ENCODE measurements at places on chromosomes 5 and 9.

- no peak for DNase-seq
These were observed 168.1 kb downstream of the SNCAIP start for GRCh38 chr5:122480146-122480545.

GRCh38 chr9:121447321-121447834 lies 52.3 kb downstream of the GGTA1 start:
- DNase-seq: no peak

DNA sequence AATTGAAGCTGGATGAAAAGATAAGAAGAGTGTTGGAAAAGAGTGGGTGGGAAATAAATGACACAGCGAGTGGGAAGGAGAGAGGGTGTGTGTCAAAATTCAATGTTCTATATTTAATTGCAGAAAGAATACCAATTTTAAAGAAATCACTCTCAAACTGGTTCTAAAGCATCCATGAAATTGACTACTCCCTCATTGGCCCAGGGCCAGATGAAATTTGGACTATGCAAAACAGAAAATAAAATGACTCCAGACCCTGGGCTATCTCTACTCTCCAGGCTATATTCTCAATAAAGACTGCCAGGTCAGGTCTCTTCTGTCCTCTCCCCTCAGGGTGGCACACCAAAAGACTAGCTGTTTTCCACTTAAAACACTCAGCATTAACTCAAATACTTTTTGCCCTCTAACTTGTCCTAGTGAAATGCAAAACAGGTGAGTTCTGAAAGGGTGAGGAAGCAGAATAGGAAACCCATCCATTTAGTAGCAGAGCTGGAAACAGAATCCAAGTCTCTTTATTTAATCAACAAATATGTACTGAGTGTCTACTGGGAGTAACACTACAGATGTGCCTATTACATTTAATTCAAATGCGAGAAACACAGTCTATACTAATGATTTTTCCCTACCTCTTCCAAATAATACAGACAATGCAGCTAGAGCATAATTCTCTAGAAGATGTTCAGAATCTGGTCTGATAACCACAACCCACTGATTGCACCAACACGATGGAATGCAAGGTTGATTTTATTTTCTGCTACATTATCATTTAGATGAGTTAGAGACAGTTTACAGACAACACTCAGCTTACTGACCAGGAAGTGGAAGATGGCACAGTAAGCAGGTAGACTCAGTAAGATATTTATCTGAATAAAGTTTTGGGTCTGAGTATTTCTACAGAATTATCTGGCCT lies 42.1 kb downstream of the EFCAB9 start:
- no peak for DNase-seq

DNA sequence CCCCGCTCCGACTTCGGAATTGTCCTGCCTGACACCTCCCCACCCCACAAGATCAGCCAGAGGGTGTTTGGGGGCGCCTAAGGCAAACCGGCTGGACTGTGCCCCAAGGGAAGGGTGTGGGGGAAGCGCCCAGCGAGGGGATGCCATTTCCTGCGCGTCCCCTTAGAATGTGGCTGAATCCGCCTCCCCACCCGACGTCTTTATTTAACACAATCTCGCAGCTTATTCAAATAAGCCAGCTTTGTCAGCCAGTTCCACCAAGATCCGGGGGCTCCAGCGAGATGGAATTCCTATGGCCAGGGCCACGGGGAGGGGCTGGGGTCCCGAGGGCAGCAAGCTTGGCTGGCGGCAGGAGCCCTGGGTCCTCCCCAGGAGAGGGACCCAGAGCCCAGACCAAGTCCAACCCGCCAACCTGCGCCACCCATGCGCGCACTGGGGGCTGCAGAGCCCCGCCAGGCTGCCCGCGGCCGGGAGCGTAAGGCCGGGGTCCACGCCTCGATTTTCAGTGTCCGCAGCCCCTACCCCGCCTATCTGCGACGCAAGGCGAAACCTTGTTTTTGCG lies 7.4 kb downstream of the IRX4 start:
- no peak for DNase-seq

DNA sequence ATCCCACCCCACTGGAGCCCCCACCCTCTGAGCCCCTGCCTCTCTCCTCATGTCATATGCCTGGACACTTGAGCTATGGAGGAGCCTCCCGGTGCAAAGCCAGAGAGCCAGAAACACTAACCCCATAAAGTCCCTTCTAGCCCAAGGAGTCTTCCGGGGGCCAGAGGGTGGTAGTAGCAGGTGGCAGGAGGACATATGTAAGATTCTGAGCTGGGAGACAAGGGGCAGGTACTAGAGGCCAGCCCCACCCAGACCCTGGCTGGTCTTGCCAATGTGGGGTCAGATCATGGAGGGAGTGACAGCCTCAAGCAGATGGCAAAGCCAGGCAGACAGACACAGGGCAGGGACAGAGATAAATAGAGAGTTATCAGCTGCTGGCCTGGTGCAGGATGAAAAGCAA lies 63.4 kb downstream of the PSD2 start:
- DNase-seq: no peak

DNA sequence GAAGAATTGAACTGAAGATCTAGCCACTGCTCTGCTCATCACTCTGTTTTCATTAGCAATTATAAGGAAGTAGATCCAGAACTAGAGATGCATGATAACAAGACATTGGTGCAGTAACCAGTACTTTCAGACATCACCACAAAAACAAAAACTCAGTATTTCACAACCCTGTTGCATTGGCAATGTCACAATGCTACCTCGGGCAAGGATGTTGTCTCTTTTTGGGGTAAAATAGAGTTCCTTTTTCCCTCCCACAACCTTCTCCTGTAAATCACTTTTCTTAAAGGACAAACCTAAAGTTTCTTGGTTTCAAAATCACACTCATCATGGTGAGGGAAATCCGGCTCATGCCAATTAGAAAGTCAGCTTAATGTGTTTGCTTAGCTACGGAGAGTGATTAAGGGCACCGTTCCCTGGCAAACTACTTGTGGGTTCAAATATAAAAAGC lies 420.1 kb upstream of the MEF2C start:
- DNase-seq: no peak

GRCh38 chr5:146703899-146704298 lies 174.7 kb downstream of the PPP2R2B start:
- DNase-seq: no peak

GRCh38 chr9:95588724-95589588 lies 72.2 kb upstream of the PTCH1 start:
- DNase-seq: no peak

GRCh38 chr9:114347675-114348074 lies 18.0 kb downstream of the ORM2 start:
- DNase-seq: no peak

DNA sequence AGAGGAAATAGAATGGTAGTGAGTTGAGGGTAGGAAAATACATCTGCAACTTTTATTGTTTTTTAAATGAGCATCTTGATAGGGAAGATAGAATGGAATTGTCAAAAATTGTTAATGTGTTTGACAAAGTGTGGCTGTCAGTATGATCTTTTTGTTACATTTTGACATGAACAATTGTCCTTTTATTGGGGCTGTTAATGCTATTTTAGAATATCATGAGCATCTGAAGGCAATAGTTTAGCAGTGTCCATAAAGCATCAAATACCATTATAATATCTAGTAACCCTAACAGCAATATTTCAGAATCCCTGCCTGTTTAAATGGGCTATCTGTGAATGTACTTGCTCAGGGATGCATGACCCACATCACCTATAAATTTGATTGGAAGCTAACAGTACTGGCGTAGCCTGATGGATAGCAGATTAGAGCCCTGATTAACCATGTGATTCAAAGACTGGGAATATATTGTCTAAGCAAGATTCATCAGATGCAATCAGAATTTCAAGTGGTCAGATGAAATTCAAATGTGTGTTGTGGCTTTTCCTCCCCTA lies 37.8 kb downstream of the TLE4 start:
- no peak for DNase-seq

DNA sequence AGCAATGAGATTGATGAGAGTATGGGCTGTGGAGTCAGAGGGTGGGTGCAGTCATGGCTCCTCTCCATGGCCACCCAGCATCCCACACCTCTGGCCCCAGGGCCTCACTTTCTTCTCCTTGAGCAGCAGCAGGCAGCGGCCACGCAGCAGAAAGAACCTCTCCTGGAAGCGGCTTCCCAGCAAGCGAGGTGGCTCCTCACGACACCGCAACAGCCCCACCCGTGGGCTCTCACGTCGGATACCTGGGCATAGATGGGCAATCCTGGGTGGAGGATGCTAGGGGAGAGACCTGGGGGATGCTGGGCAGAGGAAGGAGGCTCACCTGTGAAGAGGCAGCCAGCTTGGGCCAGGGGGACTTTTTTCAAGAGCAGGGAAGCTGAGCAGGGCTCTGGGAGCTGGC lies 5.2 kb upstream of the FCHSD1 start:
- no peak for DNase-seq

- no peak for DNase-seq
These were observed 5.0 kb upstream of the PTPDC1 start for GRCh38 chr9:94079236-94079635.

- DNase-seq: no peak
These were observed 201.9 kb downstream of the NR3C1 start for GRCh38 chr5:143201589-143201988.

DNA sequence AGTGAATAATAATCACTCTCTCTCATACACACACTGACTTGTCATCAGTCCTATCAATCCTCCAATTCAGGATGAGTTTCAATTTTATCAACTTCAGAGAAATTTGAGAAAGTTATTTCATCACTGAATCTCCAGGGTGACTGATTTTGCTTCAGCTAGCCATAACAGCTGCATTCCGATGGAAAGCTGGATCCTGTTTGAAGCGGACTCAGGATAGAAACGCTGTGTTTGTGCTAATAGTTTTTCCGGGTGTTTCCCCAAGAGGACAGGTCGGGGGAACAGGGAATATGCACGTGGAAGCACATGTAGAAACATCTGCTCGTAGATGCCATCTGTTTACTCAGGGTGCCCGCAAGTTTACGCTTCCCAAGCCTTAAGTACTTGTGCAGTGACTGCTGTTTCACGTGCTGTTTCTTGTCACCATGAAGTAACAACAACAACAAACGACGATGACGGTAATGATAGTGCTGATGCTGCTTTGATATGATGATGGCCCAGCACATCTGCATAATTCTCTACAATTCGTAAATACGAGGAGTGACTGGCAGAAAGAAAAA lies 263.7 kb upstream of the DAPK1 start:
- no peak for DNase-seq

- no peak for DNase-seq
These were observed 34.9 kb downstream of the WNK2 start for GRCh38 chr9:93218671-93219420.

GRCh38 chr5:135364421-135365262 lies 34.4 kb downstream of the MACROH2A1 start:
- DNase-seq: no peak

GRCh38 chr9:83588256-83588655 lies 34.7 kb upstream of the IDNK start:
- no peak for DNase-seq

- no peak for DNase-seq
These were observed 5.9 kb downstream of the BDP1 start for GRCh38 chr5:71461360-71461759.

DNA sequence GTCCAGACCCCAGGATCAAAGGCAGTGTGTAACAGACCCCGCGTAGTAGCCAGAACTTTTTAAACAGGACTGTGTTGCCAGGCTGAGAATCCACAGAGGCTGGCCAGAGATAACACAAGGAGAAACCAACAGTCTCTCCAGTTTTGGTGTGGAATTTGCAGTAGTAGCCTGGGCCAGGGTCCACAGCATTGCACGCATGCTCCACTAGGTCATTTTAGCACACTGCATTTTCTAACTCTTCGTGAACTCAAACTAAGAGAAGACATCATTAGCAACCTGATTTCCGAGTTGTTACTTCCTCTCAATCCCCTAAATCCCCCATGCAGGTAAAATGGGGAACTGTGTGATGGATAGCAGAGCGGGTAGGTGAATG lies 119.6 kb downstream of the BOD1 start:
- no peak for DNase-seq

- DNase-seq: no peak
These were observed 316.8 kb downstream of the BRINP1 start for GRCh38 chr9:119052339-119053030.

GRCh38 chr9:102405218-102405867 lies 589.8 kb upstream of the CYLC2 start:
- no peak for DNase-seq

- no peak for DNase-seq
These were observed 12.2 kb upstream of the PRXL2C start for GRCh38 chr9:96667363-96667728.

DNA sequence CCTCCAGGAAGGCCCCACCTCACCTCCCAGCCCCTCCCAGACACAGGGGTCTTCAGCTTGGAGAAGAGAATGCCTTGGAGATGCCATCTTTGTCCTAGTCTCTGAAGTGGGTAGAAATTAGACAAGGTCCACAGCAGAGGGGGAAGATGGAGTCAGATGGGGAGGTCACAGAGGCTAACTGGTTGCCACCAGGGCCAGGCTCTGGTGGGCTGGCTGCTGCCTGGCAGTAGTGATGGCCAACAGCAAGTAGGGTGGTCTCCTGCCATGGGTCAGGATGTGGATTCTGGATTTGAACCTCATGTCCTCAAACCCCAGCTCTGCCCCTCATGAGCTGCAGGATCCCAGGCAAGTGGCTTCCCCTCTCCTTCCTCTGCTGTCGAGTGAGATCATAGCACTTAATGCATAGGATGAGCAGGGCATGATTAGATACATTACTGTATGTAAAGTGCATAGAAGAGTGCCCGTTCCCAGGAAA lies 38.7 kb upstream of the NEK6 start:
- no peak for DNase-seq

- DNase-seq: no peak
These were observed 96.7 kb upstream of the MAMDC2 start for GRCh38 chr9:69946800-69947437.

GRCh38 chr5:76762484-76762883 lies 46.6 kb downstream of the F2R start:
- DNase-seq: no peak

GRCh38 chr9:14749741-14750211 lies 27.2 kb upstream of the CER1 start:
- DNase-seq: no peak

DNA sequence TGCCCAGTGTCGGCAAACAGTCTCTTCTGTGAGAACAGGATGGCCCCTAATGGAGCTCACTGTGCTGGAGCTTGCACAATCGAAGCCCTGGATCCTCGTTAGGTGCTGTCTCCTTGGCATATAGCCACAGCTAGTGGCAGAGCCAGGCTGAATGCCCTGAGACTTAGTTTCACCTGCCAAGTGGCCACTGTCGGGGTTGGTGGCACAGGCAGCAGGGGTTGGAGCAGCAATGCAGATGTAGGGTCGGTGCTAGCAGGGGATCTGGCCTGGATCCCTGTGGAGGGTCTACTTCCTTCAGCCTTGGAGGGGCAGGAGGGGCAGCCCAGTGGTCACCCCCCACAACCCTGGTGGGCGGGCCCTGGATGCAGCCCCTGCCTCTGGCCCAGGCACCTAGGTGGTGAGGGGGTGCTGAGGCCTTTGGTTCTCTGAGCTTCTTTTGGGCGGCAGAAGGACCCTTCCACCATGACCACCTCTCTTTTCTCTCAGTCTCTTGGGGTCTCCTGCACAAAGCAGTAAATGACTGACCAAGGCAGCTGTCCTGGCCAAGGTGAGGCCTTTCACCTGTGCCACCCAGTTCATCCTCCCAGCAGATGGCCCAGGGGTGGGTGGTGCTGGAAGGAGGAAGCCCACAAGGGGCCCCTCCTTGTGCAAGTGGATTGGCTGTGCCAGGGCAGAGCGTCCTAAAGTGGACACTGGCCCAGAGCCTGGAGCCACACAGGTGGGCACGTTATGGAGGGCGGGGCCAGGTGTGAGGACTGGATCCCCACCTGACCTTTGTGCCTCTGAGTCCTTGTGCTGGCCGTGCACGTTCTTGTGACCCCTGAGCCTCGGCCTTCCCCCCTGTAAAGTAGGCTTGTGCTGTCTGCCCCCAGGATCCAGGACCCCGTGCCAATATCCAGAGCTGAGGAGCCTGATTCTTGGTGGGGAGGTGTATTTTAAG lies 44.8 kb downstream of the PHF2 start:
- DNase-seq: no peak

Data from stimulated activated CD8-positive, alpha-beta memory T cell treated with anti-CD3 and anti-CD28 coated beads, Interleukin-7, amount 100 ng/mL, for 1 hour (primary cell).